ENCODE measurements at places on chromosomes 11 and 22.
A peak's percentile ranks its signal among the peaks of the same experiment; 100 is the strongest.

DNA sequence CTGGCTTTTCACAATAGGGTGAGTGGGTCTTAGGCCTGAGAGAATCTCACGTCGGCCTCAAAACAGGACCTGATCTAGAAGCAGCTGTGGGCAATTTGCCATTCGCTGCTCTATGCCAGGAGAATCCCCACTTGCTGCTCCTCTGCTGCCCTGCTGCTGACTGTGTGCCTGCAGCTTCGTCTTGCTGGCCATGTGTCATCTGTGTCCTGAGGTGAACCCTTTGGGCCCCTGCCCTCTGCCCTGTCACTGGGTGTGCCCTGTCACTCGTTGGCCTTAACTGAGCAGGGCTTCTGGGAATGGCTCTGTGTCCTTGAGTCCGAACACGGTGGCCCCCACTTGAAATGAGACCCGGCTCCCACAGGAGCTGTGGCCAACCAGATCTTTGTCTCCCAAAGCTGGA lies 6.2 kb downstream of the NAA40 start:
- DNase-seq: no peak

DNA sequence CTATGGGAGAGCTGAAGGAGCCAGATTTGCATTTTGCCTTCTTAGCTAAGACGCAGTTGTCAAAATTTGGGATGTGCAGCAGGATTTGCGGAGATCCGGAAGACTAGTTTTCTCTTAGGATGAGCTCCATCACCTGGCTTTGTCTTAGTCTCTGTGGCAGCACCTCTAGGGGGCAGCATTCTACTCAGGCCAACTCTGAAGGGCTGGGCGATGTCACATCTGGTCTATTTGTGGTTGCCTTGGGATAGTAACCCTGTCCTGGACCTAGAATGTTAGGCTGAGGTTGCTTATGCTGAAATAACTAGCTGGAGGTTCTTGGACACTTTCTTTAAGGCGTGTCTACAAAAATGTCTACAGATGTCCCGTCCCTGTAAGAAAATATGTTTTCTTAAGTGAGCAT lies 116.2 kb downstream of the FAT3 start:
- no peak for DNase-seq

DNA sequence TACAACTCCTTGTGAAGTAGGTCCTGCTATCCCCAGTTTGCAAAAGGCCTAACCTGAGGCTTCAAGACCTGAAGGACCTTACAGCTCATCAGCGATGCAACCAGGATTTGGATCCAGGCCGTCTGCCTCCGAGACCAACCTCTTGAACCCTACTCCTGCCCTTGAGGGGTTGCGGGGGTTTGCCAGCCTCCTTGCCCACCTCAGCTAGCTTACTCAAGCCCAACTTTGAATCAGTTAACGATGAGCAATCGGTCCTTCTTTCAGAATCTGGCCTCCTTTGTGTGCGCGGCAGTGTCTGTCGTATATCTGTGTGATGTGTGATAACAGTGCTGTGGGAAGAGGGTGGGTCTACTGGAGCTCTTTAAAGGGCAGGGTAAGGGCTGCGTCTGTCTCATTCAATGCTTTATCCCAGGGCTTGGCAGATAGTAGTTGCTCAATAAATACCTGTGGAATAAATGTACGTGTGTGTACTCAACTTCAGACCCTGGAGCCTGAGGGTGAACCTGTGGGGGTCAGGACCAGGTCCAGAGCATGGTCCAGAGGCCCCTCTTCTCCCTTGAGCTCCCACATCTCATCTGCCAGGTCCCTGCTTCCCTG lies 3.2 kb downstream of the CHRM1 start:
- DNase-seq: no peak

GRCh38 chr11:35139722-35140282 lies 831 bp downstream of the CD44 start:
- DNase-seq: no peak

DNA sequence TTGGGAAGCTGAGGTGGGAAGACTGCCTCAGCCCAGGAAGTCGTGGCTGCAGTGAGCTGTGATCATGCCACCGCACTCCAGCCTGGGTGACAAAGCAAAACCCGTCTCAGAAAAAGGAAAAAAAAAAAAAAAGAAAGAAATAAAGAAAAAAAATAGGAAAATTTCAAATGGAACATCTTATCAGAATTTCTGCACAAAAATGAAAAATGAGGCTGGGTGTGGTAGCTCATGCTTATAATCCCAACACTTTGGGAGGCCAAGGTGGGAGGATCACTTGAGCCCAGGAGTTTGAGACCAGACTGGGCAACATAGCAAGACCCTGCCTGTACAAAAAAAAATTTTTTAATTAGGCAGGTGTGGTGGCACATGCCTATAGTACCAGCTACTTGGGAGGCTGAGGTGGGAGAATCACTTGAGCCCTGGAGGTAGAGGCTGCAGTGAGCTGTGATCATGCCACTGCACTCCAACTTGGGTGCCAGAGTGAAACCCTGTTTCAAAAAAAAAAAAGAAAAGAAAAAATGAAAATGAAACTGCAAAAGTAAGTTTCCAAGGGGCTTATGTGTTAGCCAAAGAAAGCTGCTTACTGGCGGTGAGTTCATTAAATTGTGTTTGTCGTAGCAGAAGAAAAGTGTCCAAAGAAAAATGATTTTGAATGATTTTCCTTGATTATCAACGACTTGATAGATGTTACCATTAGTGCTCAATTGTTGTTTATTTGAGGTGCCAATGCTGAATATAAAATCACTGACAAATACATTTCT lies 7.5 kb upstream of the CRKL start:
- DNase-seq: no peak

GRCh38 chr11:112178936-112179335 lies 3.6 kb downstream of the BCO2 start:
- no peak for DNase-seq

GRCh38 chr22:41801886-41802285 lies 1.4 kb downstream of the CCDC134 start:
- no peak for DNase-seq

GRCh38 chr11:12276356-12276755 lies 101.0 kb upstream of the PARVA start:
- no peak for DNase-seq

DNA sequence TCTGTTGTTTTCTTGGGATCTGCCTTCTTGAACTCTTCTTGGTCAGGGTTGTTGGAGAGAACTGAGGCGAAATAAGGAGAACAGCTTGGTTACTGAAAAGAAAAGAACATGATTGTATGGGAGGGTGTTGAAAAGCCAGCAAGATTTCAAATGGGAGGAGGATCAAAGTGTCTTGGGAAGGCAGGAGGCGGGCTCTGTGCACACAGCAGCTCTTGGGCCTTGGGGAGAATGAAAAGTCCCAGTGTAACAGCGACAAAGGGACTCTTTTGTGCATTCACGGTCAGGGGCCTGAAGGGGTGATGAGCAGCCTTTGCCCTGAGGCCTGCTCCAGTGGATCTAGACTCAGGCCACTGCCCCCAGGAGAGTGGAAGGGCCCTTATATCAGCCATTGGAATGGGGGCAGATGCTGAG lies 135.4 kb downstream of the ADAMTS15 start:
- no peak for DNase-seq

- DNase-seq: no peak
These were observed 18.5 kb upstream of the KMT5B start for GRCh38 chr11:68231621-68232020.

GRCh38 chr22:44823396-44823795 lies 71.0 kb downstream of the ARHGAP8 start:
- DNase-seq: no peak

DNA sequence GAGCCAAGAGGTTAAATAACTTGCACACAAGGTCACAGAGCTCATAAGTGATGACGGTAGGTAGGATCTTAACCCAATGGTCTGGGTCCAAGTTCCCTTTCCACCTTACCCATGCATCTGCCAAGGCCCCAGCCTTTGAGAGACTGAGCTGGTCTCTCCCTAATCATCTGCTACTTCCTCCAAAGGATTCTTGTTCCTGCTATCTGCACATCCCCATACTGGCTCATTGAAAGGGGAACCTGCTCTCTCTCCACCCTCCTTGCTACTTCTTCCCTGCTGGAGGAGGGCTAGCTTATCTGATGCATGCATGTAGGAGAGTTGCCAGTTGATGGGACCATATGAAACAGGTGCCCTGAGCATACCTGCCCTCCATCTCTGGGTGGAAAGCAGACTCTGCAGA lies 47.7 kb downstream of the COMMD9 start:
- DNase-seq: no peak

DNA sequence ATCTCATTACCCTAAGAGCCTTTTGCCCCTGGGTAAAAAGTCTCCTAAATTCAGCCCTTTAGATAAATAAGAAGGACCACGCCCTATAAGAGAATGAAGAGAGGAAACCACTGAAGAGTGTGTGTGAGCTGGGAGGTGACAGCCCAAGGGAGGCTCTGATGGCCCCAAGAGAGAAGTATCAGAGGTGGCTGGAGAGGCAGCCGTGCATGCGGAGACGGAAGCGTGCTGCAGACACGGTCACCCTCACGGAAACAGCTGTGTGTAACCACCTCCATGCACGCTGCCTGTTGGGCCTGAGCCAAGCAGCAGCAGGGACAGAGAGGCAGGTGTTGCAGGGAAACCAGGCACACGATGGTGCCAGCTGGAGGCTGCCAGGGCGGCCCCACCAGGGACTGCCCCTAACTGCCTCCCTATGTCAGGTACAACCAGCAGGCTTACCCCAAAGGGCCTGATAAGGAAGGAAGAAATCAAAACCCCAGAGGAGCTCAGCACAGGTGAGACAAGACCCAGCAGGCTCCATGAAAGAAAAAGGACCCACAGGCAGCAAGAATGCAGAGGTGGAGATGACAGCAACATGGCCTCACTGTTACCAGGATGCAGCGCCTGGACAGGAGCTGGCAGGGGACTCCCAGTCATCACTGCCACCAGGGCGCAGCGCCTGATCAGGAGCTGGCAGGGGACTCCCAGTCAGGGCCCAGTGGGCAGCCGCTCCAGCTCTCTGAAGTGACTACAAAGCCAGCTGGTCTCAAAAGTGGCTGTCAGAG lies 7.8 kb downstream of the LARGE2 start:
- DNase-seq: peak; percentile 42

DNA sequence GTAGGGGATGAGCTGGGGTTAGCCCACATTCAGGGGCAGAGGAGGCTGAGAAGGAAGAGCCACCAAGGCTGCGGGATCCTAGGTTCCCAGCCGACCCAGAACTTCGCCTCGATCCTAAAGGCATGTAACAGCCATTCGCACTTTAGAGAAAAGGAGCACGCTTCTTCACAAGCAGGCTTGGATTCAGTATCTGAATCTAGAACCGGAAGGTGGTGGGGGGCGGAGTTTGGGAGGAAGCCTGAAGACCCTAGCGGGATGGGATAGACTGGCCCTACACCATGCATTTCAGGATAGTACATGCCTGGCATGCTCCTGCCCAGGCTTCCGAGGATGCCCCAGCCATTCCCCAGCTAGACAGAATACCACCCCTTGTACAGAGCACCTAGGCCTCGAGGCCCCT lies 4.4 kb downstream of the SCARF2 start:
- no peak for DNase-seq

GRCh38 chr11:118670063-118670462 lies 9.4 kb downstream of the TREH start:
- no peak for DNase-seq

GRCh38 chr11:72227316-72228228 lies 3.0 kb downstream of the INPPL1 start:
- no peak for DNase-seq

- DNase-seq: no peak
These were observed 86.6 kb downstream of the MAML2 start for GRCh38 chr11:96256215-96257011.

DNA sequence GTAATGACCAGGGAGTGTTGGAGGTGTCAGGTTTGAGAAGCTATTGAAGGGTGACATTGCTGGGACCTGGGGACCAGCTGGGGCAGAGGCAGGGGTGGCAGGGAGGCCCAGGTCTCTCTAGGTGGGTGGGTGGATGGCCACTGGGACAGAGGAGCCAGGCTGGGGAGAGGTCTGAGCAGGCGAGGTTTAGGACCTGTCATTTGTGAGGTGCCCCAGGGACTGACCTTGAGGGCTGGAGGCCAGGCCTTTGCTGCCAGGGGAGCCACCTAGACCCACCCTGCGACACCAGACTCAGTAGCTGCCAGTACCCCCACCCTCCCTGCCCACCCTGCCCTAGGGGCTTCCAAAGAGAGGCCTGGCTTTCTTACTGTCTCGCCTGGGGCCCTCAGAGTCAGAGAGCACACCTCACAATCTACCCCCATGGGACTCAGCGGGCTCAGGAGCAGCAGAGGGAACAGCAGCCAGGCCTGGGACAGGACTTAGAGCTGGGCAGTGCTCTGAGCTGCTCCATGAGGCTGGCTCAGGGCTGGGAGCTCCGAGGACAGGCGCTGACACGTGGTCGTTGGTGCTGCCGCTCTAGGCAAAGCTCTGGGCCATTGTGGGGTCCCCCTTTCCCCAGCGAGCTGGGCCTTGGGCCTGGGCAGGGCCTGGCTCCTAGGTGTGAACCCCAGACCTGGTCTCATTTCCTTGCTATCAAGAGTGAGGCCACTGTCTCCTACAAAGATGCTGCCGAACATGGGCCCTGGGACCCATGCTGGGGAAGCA lies 28.6 kb upstream of the PPARA start:
- DNase-seq: no peak

DNA sequence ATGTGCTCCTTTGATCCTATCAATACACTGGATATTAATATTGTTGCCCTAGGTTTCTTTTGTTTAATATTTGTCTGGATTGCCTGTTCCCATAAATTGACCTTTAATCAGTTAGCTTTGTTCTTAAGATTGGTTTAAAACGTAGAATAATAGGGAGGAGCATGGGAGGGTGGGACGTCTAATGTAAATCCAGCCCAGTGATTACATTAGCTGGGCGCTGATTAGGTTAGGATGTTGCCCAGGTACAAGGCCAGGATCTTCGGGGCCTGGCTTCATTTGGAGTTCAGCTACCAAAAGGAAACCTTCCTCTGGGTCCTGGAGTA lies at the start of gene SRSF8:
TSS of gene SRSF8 (plus strand) at position 204 of the 323 bp plus-strand sequence. CDS start 308 bp downstream, outside the sequence.
- no peak for DNase-seq

All from esophagus squamous epithelium (tissue), 5 donors.